ENCODE measurements at places on chromosomes 4 and X.

DNA sequence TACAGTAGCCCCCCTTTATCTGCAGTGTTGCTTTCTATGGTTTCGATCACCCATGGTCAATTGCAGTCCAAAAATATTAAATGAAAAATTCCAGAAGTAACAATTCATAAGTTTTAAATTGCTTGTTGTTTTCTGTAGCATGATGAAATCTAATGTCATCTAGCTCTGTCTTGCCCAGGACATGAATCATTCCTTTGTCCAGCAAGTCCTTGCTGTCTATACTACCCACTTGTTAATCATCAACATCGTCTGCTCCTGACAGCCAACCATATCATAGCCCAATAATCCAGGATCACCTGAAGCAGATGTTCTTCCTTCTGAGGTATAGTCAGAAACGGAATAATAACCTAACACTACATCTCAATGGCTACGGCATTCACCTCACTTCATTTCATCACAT is 79.8 kb downstream of the ADAMTS3 start:
- DNase-seq = no peak

DNA sequence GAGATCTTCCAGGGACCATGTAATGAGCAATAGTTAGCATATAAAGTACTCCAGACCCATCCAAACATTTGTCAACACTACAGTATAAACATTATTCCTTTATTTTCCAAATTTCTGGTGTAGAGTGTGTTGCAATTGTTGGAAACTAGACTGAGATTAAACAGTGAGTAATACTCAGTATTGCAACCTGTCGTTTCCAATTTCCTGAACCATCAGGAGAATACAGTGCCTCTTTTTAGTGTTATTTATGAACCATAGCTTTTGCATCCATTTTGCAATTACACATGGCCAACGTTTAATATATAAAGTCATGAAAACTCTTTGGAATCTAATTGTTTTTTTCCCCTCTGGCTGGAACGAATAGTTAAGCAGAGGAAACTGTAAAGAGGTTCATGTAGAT is 58.3 kb upstream of the DHRSX start:
- no peak for DNase-seq

- DNase-seq = no peak
Observed at GRCh38 chrX:46693149-46693548, 65.8 kb downstream of the SLC9A7 start.

GRCh38 chr4:64584981-64585557 is 175.8 kb upstream of the TECRL start:
- DNase-seq = no peak

DNA sequence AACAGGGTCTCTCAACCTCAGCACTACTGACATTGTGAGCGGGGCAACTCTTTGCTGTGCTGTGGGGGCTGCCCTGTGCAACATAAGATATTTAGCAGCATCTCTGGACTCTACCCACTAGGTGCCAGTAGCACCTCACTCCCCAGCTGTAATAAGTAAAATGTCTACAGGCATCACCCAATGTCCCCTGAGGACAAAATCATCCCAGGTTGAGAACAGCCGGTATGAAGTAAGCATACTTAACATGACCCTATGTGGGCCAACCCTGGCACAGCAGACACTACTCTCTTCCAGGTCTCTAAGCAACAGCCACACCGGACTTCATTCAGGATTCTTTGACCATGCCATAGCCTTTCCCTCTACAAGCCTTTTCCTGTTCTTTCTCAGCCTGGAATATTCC is 10.5 kb upstream of the MGST2 start:
- DNase-seq = no peak

- DNase-seq = no peak
Observed at GRCh38 chr4:96879527-96879926, 1039.6 kb downstream of the PDHA2 start.

DNA sequence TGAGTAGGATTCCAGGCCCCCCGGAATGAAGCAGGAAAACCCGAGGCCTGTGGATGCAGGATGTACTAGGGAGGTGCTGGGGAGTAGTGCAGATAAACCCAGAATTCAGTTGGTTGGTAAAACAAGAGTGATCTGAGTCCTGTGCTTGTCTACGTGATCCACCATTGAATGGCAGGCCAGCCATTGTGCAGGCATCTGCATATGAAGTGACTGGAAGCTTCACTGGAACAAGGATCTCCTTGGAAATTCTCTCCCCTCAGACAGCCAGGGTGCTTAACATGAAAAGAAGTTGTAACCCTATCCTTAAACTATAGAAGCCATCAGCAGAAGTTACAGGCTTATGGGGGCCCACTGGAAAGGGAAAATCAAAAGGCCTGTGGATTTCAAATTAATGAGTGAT is 656 bp upstream of the GSPT2 start:
- no peak for DNase-seq
